ENCODE measurements at places on chromosomes 16 and 17.

- no peak for DNase-seq
Observed at GRCh38 chr17:74016461-74016860, 187.0 kb upstream of the RPL38 start.

GRCh38 chr17:81025741-81026129 lies 9.2 kb upstream of the BAIAP2 start:
- DNase-seq, result no peak

DNA sequence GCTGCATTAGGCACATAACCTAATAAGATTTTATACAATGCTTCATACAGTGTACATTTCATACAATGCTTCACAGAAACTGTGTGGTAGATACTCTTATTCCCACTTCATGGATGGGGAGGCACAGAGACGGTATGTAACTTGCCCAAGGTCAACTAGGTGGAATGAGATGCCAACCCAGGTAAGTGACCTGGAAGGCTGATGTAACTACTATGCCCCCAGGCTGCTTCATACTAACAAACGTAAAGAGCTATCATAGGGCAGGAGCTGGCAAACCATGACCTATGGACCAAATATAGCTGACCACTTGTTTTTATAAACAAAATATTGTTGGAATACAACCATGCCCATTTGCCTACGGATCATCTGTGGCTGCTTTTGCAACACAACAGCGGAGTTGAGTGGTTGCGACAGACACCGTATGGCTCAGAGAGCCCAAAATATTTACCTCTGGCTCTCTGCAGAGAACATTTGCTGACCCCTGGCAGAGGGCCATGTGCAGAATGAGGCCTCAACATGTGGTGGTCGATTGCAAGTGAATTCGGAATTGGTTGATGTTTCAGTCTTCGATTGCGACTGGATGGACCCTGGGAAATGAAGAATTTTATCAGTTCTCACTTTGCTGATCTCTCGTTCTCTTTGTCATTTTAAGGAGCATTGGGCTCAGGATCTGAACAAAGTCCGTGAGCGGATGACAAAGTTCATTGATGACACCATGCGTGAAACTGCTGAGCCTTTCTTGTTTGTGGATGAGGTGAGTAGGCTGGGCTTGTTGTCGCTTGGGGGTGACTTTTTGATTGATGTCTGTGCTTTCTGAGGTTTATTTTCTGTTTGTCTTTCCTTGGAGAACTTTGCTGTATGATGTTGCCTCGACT lies 109.7 kb downstream of the PLCG2 start:
- no peak for DNase-seq

DNA sequence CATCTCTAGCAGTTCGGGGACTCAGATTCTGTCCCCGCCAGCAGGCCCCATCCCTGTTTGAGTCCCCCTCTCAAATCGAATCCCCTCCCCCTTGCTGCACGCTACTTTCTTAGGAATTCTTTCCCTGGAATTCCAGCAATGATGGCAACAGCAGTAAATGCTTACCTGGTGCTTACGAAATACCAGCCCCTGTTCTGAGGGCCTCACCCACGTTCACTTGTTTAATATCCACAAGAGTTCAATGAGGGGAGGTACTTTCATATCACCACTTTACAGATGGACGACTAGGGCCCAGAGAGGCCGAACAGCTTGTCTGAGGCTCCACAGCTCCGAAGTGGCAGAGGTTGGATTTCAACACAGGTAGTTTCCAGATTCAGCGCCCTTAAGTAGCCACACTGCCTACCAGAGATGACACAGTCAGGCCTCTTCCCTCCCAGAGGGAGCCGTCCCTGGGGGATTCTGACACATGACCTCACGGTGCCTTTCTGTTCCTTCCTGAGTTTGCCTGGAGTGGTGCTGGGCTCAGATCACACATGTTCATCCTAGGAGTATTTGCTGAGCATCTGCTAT lies 120.7 kb upstream of the GSE1 start:
- peak; percentile 79 for DNase-seq

GRCh38 chr17:17349724-17350106 lies 46.5 kb downstream of the NT5M start:
- no peak for DNase-seq

DNA sequence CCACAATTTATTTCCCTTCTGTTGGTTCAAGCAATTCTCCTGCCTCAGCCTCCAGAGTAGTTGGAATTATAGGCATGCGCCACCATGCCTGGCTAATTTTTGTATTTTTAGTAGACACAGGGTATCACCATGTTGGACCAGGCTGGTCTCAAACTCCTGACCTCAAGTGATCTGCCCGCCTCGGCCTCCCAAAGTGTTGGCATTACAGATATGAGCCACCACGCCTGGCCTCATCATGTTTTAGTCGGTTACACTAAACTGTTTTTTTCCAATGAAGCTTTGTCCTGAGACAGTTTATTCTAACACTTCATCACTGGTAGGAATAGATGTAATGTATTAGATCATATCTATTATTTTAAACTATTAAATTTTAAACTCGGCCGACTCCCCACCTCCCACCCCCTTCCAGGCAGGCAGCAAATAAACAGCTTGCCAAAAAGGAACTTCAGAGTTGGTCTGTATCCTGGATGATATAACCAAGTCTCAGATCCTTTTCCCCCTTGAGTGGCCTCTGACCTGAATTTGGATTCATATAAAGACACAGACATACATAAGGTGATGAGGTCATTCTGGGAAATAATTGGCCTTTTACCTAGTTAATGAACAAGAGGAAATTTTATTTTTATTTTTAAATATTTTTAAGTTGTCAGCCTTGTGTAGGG lies 18.4 kb upstream of the CORO6 start:
- no peak for DNase-seq

GRCh38 chr16:88116121-88116520 lies 164.9 kb downstream of the BANP start:
- DNase-seq, result no peak

GRCh38 chr17:81397314-81398175 lies 2.3 kb downstream of the BAHCC1 start:
- DNase-seq, result peak; percentile 69

DNA sequence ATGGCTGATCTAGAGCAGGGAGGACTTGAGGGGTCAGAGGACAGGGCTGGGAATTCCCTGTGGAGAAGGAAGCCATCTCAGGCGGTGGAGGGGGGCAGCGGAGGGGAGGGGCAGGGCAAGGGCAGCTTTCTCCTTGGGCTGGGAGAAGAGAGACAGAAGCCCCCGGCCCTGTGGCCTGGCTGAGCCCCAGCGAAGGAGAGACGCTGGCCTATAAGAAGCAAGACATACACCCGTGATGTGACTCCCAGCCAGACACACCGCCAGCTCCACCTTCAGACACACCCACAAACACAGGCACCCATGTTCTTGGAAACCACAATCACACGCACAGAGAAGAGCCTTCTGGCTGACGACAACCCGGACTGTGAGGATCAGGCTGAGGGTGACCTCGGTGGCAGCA lies 10.0 kb downstream of the TRPV3 start:
- DNase-seq, result no peak

- no peak for DNase-seq
Observed at GRCh38 chr17:20954794-20955193, 88.0 kb downstream of the USP22 start.

- no peak for DNase-seq
Observed at GRCh38 chr17:74271901-74272561, 2.0 kb upstream of the DNAI2 start.

DNA sequence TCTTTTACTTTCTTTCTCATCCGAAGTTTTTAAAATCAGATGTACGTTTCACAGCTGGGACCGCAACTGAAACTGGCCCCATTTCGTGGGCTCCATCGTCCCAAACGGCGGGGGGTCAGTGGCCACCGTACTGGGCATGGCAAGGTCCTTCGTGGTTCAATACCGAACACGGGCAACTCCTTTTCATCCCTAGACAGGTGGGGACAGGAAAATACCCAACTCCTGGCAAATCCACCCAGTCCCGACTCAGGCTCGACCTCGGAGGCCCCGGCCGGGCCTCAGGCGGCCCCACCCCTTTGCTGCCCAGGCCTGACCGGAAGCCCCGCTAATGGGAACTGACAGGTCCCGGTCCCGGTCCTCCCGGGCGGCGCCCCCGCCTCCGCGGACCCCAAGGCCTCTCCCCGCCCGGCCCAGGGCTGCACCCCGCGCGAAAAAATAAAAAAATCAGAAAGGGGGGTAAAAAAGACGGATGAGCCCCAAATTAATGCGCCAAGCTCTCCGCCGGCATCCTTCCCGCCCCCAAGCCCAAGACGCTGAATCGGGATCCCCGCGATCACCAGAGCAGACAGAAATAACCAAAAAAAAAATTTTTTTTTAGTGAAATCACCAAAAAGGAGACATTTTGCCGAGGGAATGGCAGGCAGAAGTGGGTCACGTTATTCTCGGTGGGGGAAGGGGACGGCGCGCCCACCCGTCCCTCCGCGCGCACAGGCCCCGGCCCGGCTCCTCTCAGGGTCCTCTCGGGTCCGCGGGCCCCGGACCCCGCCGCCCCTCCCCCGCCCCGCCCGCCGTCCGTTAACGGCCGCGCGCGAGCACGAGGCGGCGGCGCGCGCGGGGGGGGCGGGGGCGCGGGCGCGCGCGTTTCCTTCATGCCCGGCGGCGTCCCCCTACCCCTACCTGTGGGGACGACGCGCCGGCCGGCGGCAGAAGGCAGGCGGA lies 562 bp downstream of the ZC3H7A start:
- no peak for DNase-seq

DNA sequence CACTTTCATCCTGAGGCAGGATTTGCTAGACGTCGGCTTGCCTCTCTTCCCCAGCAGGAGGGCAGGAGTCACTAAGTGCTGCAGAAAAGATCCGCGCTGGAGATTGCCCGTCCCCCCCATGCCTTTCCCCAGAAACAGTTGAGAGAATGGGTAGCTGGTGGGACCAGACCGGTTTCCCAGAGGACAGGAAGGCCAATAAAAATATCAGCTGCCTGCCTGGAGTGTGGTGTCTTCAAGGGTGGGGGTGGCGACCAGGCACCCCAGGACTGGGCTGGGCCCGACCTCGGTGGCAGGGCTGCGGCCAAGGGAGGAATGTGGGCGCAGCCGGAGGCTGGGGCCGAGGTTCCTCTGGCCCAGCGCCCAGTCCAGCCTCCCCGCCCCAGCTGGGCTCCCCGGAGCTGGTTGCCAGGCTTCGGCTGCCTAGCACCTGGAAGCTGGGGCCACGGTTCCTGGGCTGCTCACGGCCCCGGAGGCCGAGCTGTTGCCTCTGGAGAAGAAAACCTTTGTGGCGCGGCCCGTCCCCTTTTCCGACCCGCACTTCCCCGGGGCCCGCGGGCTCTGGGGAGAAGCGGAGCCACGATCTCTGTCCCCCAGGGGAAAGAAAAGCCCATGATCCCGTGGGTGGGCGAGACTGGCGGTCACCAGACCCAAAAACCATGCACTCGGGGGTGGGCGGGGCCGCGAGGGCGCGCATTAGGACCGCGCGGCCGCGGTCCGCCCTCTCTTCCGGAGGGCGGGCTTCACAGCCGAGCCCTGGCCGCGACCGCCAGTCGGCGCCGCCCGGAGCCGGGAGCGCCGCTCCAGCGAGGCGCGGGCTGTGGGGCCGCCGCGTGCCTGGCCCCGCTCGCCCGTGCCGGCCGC lies at the start of gene TRAF4:
Gene TRAF4 (plus strand): TSS at position 769 of the 861 bp plus-strand sequence. CDS start 102 bp downstream, outside the sequence.
- peak; percentile 88 for DNase-seq

- DNase-seq, result peak; percentile 66
Observed at GRCh38 chr16:68367030-68367429, 56.2 kb downstream of the PRMT7 start.

- peak; percentile 89 for DNase-seq
Observed at GRCh38 chr17:7851438-7852261, 3.2 kb upstream of the TMEM88 start.

DNA sequence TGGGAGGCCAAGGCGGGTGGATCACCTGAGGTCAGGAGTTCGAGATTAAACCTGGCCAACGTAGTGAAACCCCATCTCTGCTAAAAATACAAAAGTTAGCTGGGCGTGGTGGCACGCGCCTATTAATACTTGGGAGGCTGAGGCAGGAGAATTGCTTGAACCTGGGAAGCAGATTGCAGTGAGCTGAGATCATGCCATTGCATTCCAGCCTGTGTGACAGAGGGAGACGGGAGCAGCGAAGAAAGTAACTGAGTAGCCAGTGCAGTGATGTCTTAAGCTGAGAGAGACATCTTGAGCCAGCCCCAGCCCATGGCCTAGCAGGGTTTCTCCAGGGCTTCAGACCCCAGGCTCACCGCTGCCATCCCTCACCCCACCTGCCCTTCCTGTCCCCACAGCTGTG lies 9.8 kb upstream of the SMIM5 start:
- DNase-seq, result no peak

GRCh38 chr17:63275971-63276745 lies 169.9 kb downstream of the CYB561 start:
- no peak for DNase-seq

DNA sequence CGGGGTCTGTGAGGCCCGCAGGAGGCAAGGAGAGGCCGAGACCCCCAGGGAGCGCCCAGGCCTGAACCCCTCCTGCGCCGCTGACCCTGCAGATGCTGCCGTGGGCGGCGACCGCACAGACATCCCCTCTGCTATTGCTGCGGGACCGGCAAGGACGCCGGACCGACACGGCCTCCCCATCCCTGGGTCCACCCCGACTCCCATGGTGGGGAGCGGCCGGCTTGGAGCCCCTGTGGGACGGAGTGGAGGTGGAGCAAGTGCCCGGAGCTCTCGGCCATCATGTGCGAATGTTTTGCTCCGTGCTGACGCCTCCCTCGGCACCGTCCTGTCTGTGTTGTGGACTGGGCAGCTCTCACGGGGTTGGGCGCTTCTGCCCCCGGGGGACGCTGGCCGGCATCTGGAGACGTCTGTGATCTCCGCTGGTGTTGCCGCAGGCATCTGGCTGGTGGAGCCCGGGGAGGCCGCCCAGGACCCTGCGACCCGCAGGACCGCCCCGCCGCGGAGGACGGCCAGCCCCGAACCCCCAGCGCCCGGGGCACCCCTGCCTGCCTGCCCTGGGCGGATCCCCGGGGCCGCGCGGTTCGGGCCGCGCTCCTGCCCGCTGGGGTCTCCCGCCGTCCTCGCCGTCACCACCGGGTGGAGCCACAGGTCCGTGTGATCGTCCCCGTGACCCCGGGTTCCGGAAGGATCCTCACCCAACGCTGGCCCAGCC lies 12.8 kb upstream of the GNG13 start:
- DNase-seq, result no peak

DNA sequence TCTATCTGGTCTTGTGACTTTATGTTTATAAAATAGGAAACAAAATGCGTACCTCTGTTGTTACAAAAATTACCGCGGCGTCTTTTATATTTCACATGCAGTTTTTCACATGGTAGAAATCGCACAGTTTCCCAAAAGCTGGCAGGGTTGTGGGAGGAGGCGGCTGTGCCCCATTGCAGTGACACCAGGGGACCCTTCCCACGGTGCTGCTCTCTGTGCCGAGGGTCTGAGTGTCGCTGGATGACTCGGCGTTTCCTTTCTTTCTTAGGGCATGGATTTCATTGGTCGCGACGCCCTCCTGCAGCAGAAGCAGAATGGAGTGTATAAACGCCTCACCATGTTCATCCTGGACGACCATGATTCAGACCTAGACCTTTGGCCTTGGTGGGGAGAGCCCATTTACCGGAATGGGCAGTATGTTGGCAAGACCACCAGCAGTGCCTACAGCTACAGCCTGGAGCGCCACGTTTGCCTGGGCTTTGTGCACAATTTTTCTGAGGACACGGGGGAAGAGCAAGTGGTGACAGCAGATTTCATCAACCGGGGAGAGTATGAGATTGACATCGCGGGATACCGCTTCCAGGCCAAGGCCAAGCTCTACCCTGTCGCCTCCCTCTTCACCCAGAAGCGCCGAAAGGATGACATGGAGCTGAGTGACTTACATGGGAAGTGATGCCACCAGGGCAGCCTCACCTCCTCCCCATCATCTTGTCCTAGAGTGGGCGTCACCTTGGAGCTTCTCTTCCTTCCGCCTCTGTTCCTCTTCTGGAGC lies 17.2 kb upstream of the CLEC18C start:
- no peak for DNase-seq

GRCh38 chr16:52312716-52313115 lies 234.2 kb downstream of the TOX3 start:
- DNase-seq, result no peak

GRCh38 chr17:67577429-67578141 lies 140.2 kb upstream of the NOL11 start:
- no peak for DNase-seq
